CD4-positive, alpha-beta T cell treated with Interleukin-15 for 4 hours (primary cell): ENCODE measurements at places on chromosomes 2 and 18.

- no peak for DNase-seq
Measured at GRCh38 chr2:128579825-128580224, 261.2 kb upstream of the HS6ST1 start.

DNA sequence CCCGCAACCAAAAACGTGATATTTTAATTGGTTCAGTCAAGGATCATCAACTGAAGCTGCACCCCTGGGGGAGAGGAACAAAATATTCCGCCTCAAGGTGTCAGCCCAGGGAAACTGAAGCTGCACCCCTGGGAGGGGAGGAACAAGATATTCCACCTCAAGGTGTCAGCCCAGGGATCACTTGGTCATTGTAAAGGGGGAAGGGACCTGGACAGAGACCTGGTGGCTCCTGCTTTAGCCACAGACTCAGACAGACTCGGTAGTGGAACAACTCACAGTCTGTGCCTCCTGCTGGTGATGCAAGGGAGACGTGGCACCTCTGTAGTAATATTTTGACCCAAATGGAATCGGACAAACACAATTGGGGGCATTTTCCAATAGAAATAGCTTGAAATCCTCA is 75.1 kb downstream of the GBX2 start:
- DNase-seq: no peak

DNA sequence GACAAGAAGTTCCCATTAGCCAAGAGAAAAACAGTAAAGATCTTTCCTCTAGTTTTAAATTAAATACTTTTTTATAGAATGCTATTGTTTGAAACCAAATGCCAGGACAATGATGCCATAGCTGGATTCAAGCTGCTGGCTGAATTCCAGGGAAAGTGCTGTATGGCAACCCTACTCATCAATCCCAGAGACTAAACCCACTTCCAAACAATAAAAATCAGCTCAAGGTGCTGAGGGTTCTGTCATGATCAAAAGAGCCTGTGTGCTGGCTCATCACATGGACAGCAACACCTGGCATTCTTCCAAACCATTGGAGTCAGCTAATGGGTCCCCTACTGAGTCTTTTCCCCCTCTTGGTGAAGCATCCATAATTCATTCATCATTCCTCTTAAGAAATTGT is 53.7 kb upstream of the PARD3B start:
- DNase-seq: no peak

DNA sequence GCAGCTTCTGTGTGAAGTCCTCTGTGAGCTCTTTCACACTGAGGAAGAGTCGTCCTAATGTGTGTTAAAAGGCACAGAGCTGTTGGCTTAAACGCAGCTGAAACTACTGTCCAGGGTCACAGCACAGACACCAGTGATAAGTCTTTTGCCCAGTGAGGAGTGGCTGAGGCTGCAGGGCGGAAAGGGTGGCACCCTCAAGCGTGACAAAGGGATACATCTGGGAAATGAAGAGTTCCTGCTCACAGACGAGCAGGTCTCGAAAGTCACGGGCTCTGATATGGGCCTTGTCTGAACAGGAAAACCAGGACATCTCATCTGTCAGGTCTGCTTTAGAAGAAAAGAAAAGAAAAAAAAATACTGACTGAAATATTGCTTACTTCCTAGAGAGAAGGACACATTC is 36.5 kb downstream of the TGIF1 start:
- DNase-seq: no peak

DNA sequence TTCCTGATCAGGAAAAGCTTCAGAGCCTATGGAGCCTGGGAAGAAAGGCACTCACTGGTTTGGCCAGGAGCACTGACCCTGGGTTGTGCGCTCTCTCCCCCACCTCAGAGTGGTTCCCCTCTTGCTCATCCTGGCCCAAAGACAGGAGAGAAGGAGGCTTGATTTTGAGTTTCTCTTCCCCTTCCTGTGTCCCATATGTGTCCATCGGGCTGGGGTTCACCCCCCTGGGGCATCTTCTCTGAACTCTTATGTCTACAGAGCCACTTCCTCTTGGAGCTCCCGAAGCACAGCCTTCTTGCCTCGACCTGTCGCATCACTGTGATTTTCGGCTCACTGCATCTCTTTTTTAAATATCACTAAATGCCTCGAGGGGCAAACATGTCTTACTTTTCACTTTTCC is 692.3 kb downstream of the RNF144A start:
- no peak for DNase-seq
